ENCODE measurements at places on chromosomes 16 and 17. TPM values are rescaled to one million over a fixed set of nuclear protein-coding genes. Genes with fewer than 3 reads are reported as not detected.
A peak's percentile ranks its signal among the peaks of the same experiment; 100 is the strongest.

Gene C17orf50
- not detected for total RNA-seq

DNA sequence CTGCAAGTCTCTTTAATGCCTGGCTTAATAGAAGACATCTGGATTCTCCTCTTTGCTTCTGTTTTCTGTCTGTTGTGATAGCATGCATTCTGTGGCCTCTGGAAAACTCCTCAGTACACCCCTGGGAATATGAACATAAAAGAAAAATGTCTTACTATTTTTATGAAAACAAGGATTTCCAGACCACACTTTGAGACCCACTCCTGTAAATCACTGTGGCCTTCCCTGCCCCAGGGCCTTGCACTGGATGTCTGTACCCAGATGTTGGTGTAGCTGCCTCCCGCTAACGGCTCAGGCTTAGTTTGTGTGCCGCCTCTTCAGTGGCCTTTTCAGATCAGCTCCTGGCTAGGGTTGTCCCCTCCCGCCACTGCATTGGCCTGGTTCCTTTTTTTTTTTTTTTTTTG, 126.6 kb downstream of the SOCS1 start:
- DNase-seq, result no peak

DNA sequence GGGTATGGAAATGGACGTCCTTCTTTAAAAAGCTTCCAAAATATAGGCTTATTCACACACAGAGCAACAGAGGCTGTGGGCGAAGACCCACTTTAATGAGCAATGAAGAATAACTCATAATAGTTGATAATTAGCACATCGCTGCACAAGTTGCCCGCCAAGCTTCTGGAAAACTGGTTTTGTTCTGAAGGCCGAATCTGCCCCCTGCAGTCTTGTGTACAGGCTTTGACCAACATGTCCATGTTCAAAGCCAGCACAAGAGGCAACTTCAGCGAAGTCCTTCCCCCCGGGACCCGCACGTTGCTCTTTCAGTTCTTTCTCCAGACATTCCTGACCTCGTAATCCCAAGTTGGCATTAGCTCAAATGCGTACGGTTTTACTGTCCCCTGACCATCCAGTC, 73.3 kb downstream of the IRX5 start:
- no peak for DNase-seq

Gene KRTAP17-1
- not detected for total RNA-seq

GRCh38 chr17:48816438-48816773, 623 bp downstream of the TTLL6 start:
- DNase-seq, result no peak

Gene INCA1
- total RNA-seq, result 2.8 TPM

- peak; percentile 49 for DNase-seq
Measured at GRCh38 chr17:82338858-82339633, 5.5 kb upstream of the SECTM1 start.

DNA sequence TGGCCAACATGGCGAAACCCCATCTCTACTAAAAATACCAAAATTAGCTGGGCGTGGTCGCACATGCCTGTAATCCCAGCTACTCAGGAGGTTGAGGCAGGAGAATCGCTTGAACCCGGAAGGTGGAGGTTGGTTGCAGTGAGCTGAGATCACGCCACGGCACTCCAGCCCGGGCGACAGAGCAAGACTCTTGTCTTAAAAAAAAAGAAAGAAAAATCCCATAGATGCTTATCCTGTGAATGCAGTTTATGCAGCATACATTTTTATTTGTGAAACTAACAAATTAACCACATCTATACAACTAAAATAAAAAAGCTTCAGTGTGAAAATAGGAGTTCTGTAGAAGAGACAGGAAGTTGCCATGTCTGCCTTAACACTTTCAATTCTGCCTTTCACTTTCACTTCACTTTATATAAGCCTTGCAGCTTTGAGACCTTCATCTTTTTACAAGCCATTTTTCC, 7.1 kb downstream of the IGSF6 start:
- DNase-seq, result no peak

GRCh38 chr16:8962393-8963009, 1.2 kb downstream of the USP7 start:
- no peak for DNase-seq

Gene ERN2
- total RNA-seq, result not detected

GRCh38 chr17:76720941-76721340, 5.5 kb downstream of the JMJD6 start:
- peak; percentile 38 for DNase-seq

GRCh38 chr16:89902980-89903379, 15.7 kb upstream of the MC1R start:
- DNase-seq, result no peak

Gene MMP2
- total RNA-seq, result 102 TPM

DNA sequence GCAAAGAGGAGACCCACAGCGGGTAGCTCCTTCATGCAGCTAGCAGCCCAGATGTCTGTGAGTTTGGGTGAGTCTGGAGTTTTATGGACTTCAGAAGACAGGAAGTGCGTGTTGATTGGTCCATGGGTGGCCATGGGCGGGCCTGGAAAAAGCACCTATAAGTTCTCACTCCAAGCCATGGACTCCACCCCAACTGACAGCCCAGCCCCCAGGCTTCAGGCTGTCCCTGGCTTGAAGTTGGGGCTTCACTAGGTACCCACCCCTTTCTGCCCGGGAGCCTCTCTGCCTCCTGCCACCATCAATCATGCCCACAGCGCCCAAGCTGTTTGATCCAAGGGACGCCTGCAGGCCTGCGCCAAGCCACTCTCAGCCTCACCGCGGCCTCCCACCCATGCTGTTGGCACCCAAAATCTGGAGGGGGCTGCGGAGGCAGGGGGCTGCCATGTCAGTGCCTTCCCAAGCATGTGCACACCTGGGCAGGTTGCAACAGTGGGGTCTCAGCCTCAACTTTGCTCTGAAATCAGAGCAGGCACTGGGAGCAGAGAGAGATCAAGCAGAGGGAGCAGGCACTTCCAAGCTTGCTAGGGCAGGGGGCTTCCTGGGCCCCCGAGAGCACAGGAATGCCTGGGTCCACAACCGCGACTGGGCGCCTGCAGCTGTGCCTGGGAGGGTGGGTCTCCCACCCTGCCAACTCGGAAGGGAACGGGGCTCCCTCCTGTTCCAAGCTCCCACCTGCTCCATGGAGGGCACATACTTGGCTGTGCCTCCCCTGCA, 1503.7 kb downstream of the CDH11 start:
- DNase-seq, result peak; percentile 61
